ENCODE measurements at places on chromosomes 2 and 18.

DNA sequence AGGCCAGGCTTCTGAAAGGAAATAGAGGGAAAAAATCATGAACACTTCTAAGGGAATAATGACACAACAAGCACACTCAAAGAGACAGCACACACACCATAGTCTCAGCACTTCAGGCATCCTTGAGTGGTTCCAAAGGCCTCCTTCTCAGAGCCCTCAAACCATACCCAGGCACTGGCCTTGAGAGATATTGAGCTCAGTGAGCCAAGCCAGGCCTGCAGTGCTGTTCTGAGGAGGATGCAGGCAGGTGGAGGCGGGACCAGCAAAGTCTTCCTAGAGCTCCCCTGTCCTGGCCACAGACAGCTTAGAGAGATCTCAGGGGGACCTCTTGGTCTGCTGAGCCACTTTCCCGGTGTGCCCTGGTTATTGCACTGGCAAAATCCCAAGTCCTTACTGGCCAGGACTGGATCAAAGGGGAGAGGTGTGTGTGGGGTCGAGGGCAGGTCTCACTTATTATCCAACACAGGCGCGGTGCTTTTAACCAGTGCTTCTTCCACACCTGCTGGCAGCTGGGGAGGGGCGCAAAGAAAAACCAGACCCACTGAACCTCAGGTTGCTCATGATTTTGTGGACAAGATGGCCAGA, 86.8 kb upstream of the HAAO start:
- DNase-seq = no peak

DNA sequence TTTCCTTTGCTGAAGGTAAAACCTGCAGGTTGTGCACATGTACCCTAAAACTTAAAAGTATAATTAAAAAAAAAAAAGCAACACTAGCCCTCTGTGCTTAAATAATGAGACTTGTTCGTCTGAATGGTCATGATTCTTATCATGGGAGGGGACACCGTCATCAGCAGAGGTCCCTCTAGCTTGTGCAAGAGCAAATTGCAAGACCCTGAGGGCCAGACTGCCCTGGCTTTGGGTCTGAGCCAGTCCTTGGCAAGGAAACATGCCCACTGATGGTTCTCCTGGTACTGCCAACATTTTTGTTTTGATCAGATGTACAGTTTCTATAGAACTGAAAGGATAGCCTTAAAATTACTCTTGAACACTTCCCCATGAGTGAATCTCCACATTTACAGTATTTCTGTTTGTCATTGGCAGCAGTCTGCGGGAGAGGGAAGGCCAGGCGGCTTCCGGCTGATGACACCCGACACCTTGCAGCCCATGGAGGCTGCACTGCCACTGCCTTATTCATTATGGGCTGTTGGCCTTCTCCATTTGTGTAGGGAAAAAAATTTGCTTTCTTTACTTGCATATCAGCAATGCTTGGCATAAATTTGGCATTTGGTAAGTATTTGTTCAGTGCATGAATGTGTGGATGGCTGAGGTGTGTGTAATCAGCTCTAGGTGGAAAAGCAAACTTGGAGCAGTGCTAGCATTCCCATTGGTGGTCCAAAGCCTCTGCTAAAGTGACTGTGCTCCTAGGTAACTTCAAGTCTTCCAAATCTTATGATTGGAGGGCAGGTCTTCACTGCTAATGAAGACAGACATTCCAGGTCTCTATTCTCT, 161.6 kb upstream of the ALKAL2 start:
- no peak for DNase-seq

DNA sequence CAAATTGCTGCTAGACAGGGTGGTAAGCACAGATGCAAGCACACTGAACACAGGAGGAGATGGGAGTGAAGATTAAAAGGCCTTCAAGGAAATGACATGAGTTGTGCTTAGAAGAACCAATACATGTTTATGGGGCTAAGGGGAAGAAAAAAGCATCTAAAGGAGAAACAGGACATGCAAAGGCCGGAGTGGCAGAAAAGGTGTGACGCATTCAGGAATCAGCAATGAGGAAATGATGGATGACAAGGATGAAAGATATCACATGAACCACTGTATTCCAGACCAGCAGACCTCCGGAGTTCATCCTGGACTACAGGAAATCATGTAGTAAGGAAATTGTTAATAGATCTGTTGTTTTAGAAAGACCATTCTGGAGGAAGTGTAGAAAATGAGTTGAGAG, 42.8 kb downstream of the PPP4R1 start:
- no peak for DNase-seq

DNA sequence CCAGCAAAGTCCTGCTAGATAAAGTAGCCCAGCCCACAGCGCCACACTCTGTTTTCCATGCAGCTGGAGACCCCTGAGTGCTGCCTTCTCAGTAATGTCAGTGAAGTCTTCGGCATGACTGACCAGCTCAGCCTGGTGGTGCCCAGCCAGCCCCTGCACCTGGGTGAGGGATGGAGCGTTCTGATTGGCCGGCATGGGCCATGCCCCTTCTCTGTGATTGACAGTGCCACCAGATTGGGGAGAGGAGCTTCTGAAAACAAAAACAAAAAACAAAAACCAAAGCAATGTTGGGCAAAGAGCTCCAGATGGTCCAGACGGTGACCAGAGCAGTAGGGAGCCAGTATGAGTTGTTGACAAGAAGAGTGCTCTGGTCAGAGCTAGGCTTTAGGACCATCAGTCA, 122.6 kb downstream of the DYSF start:
- no peak for DNase-seq

DNA sequence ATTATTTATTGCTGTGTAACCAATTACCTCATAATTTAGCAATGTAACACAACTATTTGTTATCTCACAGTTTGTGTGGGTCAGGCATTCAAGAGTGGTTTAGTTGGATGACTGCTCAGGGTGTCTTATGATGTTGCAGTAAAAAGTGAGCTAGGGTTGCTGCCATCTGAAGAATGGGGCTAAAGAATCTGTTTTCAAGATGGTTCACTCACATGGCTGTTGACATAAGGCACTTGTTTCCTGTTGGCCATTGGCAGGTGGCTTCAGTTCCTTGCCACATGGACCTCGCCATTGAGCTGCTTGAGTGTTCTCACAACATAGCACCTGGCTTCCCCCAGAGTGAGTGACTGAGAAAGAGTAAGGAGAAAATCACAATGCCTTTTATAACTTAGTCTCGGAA, 123.2 kb downstream of the TMEM17 start:
- DNase-seq = no peak

Measured in NCI-H1930 (cell line).